ENCODE measurements at places on chromosomes 11 and 22.

DNA sequence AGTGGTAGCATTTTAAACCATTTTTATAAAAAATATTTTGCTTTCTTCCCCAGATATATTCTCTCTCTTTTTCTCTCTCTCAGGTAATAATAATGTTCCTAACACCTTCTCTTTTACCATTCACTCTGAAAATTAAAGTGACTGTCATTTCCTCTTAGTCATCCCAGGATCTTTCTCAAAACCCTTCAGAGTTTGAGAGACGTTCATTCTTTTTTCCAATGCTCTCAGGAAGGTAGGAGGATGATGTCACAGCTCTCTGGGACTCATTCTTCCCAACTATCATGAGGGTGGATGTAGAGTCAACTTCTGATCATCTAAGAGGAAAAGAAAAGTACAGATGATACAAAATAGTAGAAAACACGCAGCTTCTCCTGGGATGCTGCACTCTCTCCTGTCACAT lies 60.2 kb upstream of the CRTAM start:
- DNase-seq: no peak

DNA sequence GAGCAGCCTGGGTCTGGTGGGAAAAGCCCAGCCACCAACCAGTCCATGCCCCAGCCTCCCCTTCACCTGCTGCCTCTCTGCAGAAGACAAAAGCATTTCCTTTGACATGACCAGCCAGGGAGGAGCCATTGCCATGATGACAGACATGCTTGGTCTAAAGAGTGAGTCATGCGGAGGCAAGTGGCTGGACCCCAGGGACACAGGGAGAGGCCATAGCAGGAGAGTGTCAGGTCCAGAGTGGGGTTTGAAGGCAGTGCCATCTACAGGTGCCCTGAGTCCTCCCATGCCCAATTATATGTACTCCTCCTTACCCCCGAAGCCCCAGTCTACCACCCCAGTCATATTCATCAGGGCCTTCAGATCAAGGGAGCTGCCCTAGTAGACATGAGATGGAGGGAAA lies 67.4 kb downstream of the SCN3B start:
- DNase-seq: no peak

DNA sequence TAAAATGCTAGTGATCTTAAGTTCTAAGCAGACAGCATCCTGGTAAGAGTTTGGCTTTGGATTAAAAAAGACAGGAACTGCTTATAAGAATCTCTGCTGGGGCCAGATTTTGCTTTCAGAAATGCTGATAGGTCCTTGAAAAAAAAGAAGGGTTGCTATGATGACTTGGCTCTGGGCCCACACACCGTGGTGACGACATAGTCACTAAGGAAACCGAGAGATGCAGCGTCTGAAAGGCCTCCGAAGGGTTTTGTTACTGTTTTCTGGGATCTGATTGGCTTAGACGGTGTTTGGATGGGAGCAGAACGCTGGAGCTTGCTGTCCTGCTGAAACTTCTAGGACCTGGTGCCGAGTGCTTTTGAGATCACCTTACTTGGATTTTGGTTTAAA lies 8.4 kb downstream of the FAM118A start:
- DNase-seq: peak; percentile 90

- DNase-seq: peak; percentile 15
Measured at GRCh38 chr11:125082611-125083311, 19.7 kb downstream of the SLC37A2 start.

- DNase-seq: no peak
Measured at GRCh38 chr22:50581031-50581949, 1.4 kb downstream of the CHKB start.

DNA sequence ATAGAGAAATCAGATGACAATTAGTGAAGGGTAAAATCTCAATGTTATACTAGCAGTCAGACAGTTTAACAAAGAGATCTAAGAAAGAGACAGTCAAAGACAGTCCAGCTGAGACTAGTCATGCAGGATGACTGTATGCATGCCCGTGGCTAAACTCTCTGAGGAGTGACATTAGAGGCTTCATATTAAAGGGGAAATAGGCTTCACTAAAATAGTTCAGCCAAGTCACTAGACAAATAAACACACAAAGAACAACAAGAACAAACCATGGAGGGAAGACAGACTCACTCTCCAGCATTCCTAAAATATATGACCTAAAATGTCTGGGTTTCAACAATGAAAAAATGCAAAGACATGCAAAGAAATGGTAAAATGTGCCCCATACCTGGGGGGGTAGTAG lies 18.6 kb upstream of the APLNR start:
- DNase-seq: peak; percentile 83

DNA sequence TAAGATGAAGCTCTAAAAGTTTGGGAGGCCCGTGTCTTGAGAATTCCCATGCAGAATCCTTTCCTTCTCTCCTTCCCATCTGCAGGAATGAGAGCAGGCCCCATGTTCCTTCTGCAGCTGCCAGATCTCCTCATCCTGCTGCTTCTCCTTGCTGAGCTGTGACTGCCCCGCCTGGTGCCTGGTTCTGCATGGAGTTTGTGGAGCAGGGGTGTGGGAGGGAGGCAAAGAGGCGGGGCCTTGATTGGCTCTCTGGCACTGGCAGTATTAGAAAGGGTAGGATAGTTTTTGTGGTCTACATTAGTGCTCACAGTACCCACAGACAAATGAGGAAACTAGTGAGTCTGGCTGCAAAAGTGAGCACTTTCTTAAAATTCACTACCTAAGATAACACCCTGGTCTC lies 91.1 kb upstream of the CLPB start:
- no peak for DNase-seq

DNA sequence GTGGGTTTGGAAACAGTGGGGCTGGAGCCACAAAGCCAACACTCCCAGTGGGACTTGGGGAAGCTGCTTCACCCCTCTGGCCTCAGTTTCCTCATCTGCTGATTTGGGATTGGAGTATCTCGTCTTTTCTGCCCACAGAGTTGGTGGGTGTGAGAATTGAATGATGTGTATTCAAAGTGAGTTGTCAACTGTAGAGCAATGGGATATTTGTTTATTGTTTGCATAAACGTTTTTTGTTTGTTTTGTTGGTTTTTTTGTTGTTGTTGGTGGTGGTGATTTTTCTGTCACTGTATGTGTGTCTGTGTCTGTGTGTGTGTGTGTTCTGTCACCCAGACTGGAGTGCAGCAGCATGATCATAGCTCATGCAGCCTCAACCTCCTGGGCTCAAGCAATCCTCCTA lies 542.0 kb downstream of the MIAT start:
- DNase-seq: no peak

DNA sequence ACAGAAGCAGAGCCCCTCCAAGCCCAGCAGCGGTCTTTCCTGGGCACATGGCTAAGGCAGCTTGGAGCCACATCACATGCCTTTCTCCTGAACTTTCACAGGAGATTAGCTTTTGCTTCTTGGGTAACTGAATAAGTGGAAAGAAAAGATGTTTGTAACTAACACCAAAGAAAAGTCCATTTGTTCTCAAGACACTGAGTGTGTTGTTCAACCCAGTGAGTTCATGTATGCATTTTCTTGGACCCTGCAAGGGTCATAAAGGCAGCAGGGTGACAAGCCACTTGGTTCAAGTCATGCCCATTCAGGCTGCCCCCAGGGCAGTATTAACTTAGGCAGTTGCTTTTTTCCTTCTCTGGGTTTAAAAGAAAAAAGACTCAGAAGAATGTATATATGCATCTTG lies 203.4 kb downstream of the FAM76B start:
- no peak for DNase-seq

- DNase-seq: peak; percentile 97
Measured at GRCh38 chr11:40328890-40329614, 1130.4 kb downstream of the LRRC4C start.

DNA sequence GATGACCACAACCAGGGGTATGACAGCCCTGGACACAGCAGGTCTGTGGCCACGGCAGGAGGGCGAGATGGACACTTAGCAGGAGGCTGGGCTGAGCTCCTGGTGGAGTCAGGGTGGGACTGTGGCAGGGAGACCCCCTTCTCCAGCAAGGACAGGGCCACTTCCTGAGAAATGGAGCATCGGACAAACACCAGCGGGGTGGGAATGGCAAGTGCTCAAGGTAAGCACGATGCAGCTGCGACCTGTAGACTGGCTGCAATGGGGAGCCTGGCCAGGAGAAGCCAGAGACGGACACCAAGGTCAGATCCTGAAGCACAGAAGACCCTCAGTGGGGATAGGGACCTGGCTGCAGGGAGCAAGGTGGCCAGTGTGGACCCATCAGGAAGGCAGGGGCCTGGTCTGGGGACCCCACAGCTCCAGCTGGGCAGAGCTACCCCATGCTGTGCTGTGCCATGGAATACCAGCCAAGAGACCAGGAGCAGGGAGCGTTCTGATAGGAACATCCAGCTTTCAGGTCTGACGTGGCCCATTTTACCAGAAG lies 29.2 kb downstream of the RSPH14 start:
- no peak for DNase-seq

DNA sequence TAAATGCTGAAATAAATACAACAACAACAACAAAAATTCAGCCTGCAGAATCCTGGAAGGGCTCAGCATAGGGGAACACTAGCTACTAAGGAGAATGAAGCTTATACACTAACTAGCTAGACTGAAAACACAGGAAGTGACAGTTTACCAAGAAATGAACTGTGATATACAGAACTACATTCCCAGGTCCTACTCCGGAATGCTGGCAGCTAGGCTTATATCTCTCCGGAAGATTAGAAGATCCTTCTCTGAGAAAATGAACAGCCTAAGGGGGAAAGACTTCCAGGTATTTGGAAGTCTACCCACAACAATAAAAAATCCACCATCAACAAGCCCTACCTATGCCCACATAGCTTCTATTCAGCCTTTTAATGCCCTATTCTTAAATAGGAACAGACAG lies 31.0 kb downstream of the CCDC34 start:
- DNase-seq: peak; percentile 63

DNA sequence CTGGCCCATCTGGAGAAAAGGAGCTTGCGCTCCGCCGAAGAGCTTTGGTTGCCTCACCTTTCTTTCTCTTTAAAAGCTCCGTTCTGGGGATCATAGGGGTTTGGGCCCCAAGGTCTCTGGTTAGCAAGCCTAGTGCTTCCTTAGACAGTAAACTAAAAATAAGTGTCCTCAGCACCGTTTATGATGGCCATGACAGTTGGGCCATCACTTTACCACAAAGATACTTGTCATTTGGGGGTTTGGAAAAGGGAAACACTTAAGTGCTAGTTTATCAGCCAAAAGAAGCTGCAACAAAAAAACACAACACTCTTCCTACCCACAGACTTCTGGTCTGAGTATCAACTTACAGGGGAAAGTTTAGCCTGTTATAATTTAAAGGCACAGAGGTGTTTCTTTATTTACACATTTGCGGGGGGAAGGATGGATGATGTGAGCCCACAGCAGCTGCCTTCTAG lies 88.4 kb upstream of the CD44 start:
- no peak for DNase-seq

DNA sequence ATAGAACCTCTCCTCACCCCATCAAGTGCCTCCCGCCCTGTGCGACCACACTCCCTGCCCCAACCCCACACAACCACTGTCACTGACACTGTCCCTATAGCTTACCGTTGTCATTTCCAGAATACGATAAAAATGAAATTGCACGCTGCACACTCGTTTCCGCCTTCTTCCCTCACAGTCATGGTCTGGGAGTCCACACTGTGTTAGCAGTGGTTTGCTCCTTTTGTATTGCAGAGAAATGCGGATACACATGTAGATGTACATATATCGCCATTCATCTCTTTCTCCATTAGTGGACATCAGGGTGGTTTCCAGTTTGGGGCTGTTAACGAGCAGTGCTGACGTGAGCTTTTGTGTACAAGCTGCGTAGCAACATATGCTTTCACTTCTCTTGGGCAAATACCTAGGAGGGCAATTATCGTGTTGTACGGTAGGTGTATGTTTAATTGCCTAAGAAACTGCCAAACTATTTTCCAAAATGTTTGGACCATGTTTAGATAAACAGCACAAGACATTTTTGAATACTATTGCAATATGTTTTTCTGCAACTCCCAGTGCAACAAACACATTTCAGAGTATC lies 59.2 kb upstream of the CD5 start:
- DNase-seq: no peak
